ENCODE measurements at places on chromosomes 7 and 10.

DNA sequence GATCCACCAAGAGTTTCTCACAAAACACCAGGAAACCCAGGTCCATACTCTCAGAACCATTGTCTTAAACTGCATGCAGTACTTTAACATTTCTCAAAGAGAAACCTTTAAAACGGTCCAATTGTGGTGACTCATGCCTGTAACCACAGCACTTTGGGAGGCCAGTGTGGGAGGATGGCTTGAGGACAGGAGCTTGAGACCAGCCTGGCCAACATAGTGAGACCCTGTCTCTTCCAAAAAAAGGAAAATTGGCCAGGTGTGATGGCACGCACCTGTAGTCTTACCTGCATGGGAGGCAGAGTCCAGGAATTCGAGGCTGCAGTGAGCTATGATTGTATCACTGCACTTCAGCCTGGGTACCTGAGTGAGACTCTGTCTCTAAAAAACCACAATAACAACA is 97.5 kb upstream of the OIT3 start:
- DNase-seq = no peak

DNA sequence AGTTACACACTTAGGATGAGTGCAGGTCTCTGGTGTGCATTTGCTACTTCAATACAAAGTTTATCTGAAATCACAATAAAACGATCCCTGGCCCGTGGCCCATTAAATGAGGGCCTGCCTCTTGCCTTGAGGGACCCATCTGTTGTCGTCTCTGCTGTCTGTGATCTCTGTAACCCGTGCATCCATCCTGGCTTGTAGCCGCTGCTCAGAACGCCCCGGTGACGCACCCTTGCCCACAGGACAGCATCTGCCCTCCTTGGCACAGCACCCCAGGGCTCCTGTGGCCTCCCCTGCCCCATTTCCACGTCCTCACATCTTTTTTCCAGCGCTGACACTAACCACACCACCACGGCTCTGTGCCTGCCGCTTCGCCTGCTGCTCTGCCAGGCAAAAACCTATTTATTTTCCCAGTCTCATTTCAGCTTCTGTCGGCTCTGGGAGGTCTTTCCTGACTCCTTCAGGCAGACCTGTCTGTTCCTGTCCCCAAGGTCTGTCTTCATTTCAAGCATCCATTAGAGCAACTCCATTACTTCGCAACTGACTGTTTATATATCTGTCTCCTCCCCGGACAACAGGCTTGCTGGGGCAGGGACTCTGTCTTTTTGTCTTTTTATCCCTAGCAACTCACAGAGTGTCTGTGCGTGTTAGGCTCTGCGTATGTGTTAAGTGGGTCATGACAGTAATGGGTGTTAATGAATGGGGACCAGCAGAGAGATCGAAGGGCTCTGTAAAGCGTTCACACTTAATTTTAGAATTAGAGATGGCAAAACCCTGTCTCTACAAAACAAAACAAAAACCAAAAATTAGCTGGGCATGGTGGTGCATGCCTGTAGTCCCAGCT is 16.4 kb downstream of the CARD11 start:
- no peak for DNase-seq

DNA sequence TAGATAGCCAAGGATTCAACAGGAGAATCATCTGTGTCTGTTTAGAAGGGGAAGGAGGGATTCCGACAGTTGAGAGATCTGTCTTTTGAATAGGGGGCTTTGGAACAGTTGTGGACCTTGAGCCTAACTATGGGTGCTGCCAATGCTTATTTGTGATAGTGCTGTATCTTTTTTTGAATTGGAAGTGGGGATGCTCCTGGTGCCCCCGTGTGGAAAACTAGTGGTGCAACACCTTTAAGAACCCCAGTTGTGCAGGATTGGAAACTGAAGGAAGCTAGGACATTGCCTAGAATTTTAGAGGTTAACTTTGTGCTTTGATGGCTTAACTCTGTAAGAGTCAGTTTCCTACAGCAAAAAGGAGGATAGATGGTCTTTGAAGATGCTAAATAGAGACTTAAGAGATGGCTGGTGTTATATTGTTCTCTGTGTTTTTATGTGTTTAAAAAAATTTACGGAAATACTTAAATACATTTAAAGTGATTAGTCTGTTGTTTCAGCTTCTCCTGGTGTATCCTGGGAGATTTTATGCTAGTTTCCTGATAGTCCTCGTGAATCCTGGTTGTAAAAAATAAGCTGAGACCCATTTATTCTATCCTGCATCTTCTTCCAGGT is 69.3 kb downstream of the AP3M1 start:
- DNase-seq = peak; percentile 19

GRCh38 chr10:109957092-109957797 is 33.9 kb upstream of the XPNPEP1 start:
- DNase-seq = no peak

- no peak for DNase-seq
Measured at GRCh38 chr10:25933653-25934608, at the start of gene MYO3A. Gene MYO3A, plus strand, starts transcription at chr10:25934229. Its CDS starts 17,882 bp downstream, at chr10:25952111.

DNA sequence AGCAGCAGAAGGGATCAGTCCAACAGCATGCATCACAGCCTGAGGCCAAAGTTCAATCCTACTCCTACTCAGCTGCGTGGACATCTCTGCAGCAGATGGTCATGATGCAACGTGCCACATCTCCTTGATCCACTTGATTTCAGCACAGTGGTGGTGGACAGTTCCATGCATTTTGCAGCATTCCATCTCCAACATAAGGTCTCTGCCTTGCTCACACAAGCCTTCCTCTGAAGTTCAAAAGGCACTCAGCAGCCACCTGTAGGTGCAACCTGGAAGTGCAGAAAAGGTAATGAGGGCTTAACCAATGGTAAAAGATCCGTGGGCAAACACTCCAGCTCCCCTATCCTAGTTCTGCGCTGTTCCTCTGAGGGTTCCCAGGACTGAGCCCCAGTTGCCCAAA is 57.5 kb upstream of the CHCHD3 start:
- no peak for DNase-seq

DNA sequence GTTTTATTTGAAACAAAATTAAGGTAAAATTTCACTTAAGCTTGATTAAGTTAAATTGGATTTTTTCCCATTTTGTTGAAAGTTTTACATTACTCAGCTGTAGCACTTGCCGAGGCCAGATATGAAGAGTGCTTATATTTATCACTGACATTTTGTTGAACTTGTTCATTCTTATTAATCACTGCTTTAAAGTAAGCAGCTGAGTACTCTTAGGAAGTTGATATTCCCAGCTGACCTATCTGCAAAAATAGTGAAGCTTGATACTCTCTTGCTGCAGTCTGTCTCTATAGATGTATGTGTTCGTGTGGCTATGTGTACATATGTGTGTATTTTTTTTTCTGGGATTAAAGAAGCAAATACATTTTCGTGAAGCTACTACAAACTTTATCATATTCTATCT is 150.0 kb downstream of the SKAP2 start:
- DNase-seq = no peak

DNA sequence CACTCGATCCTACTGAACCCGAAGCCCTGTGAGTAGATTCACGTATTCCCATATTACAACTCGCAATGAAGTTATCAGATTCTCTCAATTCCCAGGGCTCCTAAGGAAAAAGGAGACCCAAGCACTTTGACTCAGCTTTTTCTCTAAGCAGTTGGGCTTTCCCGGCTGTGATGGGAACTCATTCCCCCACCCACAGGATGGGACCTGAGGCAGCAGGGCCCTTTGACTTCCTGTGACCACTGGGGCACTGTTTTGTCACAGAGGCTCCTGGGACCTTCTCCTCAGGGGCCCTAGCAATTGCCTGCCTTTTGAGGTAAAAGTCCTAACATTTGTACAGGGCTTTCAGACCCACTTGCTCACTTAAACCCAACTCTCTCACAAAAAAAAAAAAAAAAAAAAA is 122.8 kb upstream of the PDLIM1 start:
- no peak for DNase-seq

DNA sequence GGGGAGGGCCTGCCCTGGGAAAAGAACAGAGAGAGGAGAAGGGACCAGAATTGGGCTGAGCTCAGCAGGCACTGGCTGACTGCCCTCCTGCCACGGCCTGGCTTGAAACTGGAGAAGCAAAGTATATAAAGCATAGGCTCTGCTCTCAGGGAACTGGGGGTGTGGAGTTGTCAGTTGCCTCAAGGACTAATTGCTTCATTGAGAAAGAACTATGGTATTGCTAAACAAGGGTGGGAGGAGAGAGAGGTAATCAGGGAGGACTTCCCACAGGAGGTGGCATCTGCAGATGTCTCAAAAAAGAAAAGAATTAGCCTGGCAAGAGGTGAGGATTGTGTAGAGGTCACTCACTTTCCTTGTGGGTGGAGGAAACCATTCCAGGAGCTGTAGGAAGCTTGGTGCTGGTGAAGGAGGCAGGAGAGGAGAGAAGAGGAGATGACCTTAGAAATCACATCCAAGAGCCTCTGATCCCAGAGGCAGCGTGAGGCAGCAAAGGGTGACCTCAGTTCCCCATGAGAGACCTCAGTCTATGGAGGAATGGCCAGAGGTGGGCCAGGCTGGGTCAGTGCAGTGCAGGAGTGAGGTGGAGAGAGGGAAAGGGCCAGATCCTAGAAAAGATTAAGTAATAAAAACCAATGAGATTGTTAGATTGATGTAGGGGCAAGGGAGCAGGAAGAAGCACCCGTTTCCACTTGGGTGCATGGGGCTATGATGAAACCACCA is 2.4 kb downstream of the PILRB start:
- DNase-seq = no peak

DNA sequence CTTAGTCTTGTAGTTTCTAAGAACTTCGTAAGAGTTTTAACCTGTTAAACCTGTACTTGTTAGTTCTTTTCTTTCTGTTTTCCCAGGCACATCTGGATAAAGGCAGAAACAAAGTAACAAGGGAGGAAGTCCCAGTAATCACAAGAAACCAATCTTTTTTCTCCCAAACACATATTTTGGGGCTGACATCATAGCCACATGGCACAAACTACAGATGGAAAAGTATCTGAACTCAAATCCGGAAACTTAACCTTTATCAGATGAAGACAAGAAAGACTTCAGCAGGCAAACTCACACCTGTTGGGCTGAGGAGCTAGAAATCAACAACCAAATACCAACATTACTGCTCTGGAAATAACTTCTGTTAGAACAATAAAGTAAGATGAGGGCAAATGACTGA is 67.1 kb downstream of the CUBN start:
- DNase-seq = no peak

DNA sequence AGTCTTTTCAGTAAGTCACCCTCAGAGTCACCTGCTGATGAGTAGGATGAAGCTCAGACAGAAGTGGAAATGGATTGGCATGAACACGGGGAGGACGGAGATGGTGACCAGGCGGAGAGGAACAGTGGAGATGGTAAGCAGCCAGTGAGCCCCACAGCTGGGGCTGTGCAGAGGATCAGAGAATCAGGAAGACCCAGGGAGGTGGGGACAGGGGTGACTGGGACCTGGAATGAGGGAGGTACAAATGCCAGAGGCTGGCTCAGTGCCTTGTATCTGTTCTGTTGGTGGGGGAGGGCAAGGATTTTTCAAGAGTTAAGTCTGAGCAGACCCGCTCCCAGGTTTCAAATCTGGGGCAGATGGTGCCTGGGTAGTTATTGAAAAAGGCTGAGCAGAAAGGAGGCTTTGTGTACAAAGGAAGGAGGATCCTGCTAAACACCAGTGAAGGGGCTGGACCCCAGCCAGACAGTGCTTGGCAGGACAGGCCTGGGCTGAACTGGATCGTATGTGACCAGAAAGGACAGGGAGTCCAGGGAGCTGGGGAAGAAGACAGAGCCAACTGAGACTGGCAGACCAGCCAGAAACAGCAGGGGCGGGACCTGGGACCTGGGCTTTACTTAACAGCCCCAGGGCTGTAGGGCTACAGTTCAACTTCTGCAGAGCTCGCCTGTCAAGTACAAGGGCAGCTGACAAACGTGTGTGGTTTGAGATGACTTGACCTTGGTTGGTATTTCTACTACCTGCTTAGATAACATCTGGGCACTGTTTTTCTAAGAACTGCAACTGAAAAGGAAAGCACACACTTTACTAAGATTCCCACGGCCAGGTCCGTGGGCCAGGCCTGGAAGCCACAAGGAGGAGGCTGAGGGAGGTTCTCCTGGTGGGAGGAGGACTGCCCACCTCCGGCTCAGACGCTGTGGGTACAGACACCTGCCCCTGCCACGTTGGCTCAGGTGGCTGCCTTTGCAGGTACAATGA is 13.2 kb upstream of the FRMPD2 start:
- no peak for DNase-seq

- no peak for DNase-seq
Measured at GRCh38 chr7:17319164-17320101, 21.0 kb downstream of the AHR start.

GRCh38 chr10:68792115-68792514 is 35.2 kb upstream of the STOX1 start:
- DNase-seq = no peak

GRCh38 chr10:71367271-71367670 is 29.4 kb upstream of the CDH23 start:
- no peak for DNase-seq

DNA sequence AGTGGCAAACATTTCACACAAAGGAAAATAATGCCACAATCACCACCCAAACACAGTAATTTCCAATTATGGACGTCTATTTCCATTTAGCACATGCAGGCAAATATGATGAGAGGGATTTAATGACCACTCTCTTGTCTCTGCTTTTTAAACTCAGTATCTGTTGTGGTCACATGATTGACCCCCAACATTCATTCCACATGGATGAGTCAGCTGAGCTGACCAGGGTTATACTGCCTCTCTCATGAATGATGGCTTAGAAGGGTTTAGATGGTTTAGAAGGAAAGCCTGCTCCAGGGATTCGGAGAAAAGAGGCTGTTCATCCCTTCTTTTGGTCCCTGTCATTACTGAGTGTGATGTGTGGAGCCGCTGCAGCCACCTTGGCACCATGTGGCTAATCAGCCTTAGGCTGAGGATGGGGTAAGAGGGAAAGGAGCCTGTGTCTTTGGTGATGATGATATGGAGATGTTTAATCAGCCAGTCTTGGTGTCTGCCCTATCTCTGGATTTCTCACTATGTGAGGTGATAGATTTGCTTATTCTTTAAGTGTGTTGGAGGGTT is 38.2 kb upstream of the JAKMIP3 start:
- DNase-seq = no peak

DNA sequence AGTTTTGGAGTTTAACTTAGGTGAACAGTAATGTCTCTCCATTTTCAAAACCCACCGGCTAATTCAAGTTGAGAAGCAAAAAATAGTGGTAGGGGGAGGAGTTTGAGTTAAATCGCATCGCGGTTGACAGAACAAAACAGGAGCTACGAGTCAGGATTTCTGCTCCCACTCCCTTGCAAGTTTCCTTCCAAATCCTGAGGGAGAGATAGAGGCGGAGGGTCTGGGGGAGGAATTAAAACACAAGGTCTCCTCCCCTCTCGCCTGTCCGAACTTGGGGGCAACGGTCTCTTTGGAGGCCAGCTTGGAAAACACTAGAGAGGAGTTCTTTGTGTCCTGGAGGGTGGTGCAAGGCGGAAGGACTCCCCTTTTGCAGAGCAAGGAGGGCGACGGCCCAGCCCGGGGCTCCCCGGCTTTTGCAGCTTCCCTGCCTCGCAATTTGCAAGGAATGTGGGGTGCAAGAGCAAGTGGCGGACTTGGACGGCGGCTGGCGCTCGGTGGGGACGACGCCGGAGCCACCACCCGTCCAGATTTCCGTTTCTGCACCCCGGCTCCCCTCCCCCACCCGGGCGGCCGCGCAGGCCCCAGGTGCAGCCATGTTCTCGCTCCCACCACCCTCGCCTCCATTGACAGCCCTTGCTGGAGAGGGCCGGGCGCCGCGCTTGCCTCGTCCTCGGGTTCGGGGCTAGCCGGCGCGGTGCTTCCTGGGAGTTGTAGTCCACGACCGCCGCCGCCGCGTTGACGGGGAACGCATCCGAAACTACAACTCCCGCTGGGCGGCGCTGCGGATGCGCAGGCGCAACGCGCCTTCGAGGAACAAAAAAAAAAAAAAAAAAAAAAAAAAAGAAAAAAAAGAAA is 454 bp upstream of the GTF2I start:
- peak; percentile 97 for DNase-seq

Measured in activated CD4-positive, alpha-beta T cell treated with anti-CD3 and anti-CD28 coated beads for 24 hours (primary cell).